ENCODE measurements at places on chromosomes 2 and 18.

GRCh38 chr2:21519821-21520220 lies 396.1 kb downstream of the TDRD15 start:
- no peak for DNase-seq

GRCh38 chr2:54551123-54551756 lies 95.1 kb downstream of the SPTBN1 start:
- no peak for DNase-seq

DNA sequence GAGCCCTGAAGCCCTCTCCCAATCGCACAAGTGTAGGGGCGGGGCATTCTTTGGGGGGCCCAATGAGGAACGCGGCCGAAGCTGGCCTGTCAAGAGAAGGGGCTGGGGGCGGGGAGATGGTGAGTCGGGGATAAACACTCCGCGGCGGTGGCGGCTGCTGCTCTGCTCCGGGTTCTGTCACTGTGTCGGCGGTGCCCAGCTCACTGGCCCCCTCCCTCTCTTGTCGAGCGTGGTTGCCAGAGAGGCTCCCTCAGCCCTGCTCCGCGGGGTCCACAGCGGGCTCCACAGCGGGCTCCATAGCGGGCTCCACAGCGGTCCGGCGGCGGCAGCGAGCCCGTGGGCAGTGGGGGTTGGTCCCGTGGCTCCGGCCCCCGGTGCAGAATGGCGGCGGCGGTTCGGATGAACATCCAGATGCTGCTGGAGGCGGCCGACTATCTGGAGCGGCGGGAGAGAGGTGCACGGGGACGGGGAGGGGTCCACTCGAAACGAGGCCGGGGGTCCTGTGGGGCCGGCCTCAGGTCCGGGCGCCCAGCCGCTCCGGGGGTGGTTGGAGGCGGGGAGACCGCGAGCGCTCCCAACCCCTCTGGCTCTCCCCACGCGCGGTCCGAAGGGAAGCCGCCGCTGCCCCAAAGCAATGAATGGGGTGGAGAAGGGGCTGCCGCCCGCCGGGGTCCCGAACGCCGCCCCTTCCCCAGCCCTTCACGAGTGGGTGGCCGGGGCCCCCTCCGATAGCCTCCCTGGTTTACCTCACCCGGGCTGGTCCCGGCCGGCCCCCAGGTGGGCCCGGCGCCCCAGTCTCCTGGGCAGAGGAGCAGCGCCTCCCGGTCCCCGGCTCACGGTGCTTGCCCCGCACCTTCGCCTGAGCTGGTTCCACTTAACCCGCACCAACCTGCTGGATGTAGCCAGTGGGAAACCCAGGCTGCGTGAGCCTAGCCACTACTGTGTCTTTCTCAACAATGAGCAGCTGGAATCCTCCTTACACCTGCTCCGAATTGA lies at the start of gene MXD1:
Gene MXD1 (plus strand): TSS at position 160 of the 996 bp plus-strand sequence. CDS start 222 bp downstream, at position 382.
- no peak for DNase-seq

- no peak for DNase-seq
Measured at GRCh38 chr2:240467659-240468302, 32.3 kb downstream of the GPC1 start.

DNA sequence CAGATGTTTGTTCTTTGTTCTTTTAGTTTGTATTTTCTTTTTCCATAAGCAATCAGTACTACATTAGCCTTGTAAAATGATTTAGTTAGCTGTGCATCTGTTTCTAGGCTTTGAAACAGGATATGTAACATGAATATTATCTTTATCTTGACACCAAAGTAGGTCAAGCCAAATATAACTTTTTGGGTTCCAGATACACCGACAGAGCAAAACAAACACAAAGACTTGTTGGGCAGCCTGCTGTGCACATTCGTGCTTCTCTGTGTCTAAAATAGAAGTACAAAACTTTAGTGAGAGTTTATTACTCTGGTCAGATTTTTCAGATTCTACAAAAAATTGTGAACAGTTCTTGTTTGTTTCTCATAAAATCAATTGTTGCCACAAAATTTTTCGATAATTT lies 1059.3 kb upstream of the GYPC start:
- DNase-seq, result no peak

- DNase-seq, result no peak
Measured at GRCh38 chr2:156585457-156585856, 149.3 kb downstream of the GPD2 start.

DNA sequence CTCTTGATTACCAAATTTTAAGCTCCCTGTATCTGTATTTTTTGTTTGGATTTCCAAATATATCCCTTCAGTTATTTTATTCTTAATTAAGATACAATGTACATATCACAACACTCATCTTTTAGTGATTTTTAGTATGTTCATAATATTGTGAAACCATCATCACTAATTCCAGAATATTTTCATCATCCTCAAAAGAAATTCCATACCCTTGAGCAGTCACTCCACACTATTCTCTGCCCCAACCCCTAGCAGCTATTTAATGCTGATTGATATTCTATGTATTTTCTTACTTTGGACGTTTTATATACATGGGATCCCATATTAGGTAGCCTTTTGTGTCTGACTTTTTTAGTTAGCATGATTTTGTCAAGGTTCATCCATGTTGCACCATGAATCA lies 127.4 kb upstream of the SLC8A1 start:
- DNase-seq, result no peak

- no peak for DNase-seq
Measured at GRCh38 chr2:207635468-207636200, 10.4 kb upstream of the METTL21A start.

GRCh38 chr2:48905696-48906095 lies 150.2 kb upstream of the LHCGR start:
- DNase-seq, result no peak

GRCh38 chr18:48589797-48590519 lies 51.1 kb downstream of the CTIF start:
- no peak for DNase-seq

- DNase-seq, result no peak
Measured at GRCh38 chr2:141929331-141930252, 201.2 kb downstream of the LRP1B start.

DNA sequence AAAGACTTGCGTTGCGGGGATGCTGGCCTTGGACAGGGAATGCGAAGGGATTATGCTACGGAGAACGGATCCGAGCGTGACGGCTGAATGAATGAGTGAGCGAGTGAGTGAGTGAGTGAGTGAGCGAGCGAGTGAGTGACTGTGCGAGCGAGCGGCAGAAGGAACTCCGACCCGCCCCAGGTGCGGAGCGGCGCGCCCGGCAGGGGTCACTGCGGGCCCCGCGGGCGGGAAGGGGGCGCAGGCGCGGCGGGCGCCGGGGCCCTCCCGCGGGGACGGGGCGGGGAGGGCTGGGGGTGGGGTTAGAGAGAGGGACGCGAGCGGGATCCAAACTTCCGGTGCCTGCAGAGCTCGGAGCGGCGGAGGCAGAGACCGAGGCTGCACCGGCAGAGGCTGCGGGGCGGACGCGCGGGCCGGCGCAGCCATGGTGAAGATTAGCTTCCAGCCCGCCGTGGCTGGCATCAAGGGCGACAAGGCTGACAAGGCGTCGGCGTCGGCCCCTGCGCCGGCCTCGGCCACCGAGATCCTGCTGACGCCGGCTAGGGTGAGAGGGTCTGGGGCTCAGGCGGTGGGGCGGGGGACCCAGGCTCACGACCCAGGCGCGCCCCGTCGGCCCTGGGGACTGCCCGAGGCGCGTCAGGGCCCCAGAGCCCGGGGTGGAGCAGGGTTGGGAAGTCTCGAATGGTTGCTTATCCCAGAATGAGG lies at the start of gene ITM2C:
Gene ITM2C (plus strand): TSS at position 338 of the 702 bp plus-strand sequence. CDS start 84 bp downstream, at position 422.
- DNase-seq, result peak; percentile 84

DNA sequence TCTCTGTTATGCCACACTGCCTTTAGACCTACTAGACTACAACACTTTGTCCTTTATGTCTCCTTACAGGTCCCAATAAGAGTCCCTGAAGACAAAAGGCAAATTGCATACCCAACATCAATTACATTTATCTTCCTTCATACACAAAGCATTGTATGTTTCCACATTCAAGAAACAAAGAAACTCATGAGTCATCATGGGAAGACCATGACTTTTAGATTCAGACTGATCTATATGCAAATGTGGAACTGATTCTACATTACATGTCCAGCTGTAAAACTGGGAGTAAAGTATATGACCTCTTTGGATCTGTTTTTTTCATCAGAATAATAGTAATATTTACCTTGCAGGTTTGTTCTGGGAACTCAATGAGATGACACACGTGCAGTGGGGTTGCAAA lies 25.2 kb upstream of the HNMT start:
- DNase-seq, result no peak
